HuH-7 (cell line): ENCODE measurements at places on chromosomes 13 and 19.
A peak's percentile ranks its signal among the peaks of the same experiment; 100 is the strongest.

DNA sequence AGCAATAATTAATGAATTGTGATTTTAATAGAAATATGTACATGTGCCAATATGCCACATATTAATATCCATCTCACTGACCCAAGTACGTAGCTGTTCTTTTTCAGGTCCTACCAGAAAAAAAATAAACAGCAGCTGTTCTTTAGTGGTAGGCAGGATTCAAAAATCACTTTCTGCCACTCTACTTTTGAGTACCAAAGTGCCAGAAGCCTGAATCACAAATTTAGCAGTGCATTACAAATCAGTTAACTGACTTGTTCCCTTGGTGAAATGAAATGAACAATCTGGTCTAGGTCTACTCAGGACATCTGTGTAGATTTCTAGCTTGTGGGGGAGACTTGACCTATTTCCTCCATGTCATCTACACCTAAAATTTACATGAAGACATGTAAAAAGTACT lies 775.5 kb upstream of the GPC6 start:
- no peak for DNase-seq

DNA sequence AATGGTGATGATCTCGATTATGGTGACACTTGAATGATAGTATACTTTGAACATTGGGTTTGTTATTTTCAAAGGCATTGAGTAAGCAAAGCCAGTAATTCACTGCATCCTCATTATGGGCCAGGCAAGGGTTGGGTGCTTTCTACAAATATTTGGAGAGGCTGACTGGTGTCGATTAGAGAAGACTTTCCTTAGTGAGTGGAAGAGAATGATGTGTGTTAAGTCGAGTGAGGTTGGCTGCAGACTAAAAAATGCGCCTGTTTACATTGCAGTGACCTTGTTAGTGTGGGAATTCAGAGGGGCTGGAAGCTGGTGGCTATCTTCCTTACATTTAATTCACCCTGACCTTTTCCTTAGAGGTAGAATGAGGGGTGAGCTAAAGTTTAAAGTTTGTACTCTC lies 22.4 kb upstream of the RNF113B start:
- peak; percentile 32 for DNase-seq

GRCh38 chr13:112962396-112962795 lies 6.6 kb upstream of the MCF2L start:
- no peak for DNase-seq

DNA sequence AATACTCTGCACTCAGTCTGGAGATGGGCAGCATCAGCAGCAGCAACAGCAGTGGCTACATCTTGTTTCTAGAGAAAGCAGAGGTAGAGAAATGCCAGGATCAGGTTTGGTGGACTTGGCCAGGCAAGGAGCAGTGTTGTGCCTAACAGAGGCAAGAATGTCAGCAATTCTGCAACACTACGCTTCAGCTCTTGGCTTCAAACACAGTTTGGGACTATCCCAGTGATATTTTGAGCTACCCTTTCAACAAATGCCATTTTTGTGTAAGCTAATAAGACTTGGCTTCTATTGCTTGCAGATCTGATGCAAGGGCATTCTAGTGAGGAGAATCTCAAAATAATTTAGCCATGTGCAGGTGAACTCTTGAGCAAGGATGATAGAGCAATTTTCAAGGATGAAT lies 271.3 kb downstream of the PCDH20 start:
- DNase-seq, result no peak

DNA sequence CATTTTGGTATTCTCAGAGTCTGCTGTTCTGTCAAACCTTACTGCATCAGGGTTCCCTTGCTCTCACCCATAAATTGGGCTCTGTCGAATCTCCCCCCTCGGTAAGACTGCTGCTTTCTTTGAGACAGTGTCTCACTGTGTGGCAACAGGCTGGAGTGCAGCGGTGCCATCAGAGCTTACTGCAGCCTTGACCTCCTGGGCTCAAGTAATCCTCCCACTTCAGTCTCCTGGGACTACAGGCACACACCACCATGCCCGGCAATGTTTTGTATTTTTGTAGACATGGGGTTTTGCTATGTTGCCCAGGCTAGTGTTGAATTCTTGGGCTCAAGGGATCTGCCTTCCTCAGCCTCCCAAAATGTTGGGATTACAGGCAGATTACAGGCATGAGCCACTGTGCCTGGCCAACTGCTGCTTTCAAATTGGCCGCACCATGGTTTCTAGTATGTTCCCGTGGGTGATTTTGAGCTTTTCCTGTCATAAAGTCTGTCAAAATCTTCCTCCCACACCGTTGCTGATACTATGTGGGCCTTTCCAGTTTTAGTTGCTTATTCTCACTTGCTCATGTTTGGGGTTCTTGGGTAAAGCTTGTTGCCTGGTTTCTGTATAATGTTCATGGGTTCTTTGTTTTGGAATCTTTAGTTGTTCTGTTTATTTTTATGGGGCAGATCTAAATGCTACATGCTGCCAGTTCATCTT lies 10.6 kb downstream of the RFC3 start:
- no peak for DNase-seq

- DNase-seq, result no peak
These were observed 6.4 kb downstream of the RPL21 start for GRCh38 chr13:27257648-27258253.

- no peak for DNase-seq
These were observed 460.8 kb downstream of the TBC1D4 start for GRCh38 chr13:75021151-75021550.

DNA sequence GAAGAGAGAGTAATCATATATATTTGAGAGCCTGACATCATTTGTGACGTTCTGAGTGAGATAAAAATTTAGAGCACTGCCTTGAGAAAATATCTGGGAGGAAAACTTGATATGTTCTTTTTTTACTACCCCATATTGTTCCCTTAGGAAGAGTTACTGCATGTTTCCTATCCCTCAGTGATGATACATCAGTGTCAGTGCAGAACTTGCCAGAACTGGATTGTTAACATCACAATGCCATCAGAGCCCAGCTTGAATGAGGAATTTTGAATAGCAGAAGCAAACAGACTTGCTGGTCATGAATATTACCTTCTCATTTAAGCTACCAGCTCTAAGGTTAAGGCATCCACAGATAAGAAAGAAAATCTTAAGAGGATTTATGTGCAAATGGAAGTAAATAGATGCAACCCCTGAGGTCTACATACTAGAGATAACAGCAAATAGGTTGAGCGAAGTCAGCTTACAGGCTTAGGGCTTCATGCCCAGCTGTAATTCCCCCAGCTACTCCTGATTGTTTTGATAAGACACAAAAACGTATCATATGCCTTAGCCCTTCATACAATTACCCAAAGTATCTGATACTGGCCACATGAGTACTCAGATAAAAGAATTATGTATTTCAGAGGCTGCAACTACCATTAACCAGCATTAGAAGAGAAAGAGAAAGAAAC lies 313.7 kb upstream of the ATXN8OS start:
- DNase-seq, result no peak

DNA sequence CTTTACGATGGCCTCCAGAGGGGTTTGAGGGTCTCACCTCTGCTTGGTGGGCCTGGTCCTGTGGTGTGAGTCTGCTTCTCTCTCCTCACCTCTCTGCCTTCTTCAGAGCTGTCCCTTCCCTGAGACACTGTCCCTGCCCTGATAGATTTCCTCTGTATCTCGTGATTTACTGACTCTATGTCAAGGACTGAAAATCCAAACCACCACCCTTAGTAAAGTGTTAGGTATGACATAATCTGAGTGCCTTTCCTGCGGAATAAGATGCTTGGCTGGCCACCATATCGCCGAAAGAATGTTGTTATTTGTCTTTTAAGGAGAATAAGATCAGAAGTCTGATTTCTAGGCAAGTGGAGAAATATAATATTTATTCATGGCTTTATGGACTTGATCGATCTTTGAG lies 7.2 kb downstream of the SLC25A15 start:
- DNase-seq, result no peak

GRCh38 chr13:40155201-40155600 lies 499.7 kb downstream of the COG6 start:
- no peak for DNase-seq

DNA sequence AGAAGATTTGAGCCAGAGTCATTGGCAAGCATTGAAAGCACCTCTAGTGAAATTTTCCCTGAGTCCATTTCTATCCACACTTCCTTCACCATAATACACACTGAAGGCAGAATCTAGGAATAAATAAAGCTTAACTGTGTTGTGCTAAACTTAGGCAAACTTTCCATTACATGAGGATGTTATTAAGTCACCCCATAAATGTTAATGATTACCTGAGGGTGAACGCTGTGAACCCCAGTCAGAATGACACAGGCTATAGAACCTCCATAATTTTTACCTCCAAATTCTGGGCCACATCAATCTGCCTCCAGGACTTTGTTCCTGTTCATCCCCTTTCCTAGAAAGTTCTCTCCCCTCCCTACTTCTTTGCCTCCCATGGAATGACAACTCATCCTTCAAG lies 71.0 kb downstream of the RAP2A start:
- DNase-seq, result no peak

DNA sequence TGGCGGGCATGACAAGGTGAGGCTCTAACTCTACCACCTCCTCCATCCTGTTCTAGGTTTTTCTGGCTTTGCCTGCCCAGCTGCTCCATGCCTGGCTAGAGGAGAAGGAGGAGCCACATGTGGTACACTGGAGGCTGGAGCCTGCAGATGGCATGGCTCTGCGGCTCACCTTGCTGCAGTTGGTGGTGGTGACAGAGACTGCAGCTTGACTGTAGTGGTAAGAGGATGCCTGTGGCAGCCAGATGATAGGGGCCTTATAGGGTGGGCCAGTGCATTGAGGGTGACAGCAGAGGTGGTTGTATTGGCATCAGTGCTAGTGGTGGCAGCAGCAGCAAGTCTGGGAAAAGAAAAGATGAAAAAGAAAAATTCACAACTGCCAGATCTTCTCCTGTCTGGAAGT lies 146.2 kb downstream of the TNFRSF19 start:
- no peak for DNase-seq

DNA sequence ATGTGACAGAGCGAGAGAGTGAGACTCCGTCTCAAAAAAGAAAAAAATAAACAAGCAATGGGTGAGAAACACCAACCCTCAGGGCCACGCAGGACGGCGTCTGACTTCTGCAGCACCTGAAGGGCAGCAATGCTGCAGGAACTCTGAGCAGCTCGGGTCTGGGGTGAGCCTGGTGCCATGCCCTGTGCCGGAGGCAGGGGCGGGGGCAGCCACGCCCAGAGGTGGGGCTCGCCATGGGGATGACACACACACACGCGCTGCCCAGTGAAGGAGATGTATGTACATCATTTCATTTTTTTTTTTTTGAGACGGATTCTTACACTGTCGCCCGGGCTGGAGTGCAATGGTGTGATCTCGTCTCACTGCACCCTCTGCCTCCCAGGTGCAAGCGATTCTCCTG lies 24.3 kb downstream of the GPX4 start:
- no peak for DNase-seq

GRCh38 chr13:72314210-72314609 lies 413.2 kb downstream of the MZT1 start:
- DNase-seq, result no peak

GRCh38 chr13:27359199-27359821 lies 65.1 kb upstream of the GTF3A start:
- peak; percentile 75 for DNase-seq

GRCh38 chr19:53076984-53077383 lies 26.2 kb downstream of the ZNF160 start:
- DNase-seq, result no peak

- DNase-seq, result peak; percentile 75
These were observed at the start of gene CAMSAP3 for GRCh38 chr19:7595466-7596133. CAMSAP3 (plus strand) TSS chr19:7595863; CDS start chr19:7596003, 140 bp downstream.
